ENCODE measurements at places on chromosomes 2 and 18.

- no peak for DNase-seq
Measured at GRCh38 chr2:173353556-173353955, 1.1 kb upstream of the CDCA7 start.

DNA sequence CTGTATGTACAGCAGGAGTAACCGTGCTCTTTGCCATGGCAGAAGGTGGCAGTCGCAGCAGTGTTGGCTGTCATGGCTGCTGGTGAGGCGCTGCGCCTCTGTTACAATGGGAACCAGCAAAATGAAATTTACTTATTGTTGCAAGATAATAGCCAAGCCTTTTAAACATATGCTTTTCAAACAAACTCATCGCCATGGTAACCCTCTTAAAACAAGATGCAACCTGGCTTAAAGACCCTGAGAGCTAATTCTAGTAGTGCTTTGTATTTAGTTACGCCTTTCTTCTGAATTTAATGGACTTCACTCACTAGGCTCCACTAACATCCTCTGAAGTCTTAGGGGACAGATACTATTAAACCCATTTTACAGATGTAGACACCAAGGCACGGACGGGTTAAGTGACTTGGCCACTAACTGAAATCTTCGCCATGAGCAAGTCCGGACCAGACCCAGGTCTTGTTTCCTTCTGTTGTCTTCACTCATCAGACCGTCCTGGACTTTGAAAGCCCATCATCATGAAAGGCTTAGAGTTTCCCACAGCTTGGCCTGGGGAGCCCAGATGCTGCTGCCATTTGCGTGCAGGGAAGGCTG lies 111.6 kb upstream of the ODC1 start:
- DNase-seq: no peak

DNA sequence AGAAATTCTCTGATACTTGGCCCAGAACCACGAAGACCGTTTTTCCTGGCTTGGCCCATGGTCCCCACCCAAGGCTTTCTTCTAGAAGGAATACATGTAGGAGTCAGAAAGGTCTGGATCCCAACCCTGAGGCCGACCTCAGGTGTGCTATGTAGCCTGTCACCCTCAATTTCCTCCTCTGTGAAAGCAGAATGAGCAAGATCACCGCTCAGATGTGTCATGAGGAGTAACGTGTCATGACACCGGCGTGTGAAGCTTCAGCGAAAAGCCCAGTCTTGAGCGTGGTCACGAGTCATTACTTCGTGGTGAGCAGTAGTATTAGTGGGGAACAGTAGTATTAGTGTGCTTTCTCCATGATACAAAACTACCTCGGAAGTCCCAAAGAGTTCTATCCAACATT lies 103.4 kb downstream of the ALPK2 start:
- no peak for DNase-seq

DNA sequence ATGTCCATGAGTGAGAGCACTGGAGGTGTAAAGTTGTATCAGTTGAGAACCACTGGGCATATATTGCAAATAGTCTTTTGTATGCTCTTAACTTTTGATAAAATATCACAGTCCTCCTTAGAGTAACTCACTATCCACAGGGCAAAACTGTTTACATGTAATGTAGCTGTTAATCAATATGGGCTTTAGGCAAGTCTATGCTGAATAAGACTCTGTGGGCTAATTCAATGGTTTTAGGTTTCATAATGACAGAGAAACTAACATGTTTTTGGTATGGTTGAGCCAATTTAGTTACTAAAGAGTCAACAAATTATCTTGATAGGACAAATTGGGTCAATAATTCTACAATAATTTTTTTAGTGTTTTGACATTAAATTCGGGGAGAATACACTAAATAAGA lies 1134.9 kb upstream of the FAM98A start:
- DNase-seq: no peak

DNA sequence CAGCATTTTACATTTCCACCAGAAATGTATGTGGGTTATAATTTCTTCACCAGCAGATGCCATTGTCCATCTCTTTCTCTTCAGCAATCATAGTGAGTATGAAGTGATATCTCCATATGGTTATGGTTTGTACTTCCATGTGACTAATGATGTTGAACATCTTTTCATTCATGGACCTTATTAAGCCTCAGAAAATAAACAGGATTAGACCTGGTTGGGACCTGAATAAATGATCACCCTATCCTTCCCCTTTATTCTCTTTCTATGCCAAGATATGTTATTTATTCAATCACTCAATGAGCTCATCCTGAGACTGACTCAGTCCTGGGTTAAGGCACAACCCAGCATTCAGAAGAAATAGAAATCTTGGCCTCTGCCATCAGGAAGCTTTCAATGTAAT lies 86.6 kb downstream of the ANTXR1 start:
- no peak for DNase-seq

DNA sequence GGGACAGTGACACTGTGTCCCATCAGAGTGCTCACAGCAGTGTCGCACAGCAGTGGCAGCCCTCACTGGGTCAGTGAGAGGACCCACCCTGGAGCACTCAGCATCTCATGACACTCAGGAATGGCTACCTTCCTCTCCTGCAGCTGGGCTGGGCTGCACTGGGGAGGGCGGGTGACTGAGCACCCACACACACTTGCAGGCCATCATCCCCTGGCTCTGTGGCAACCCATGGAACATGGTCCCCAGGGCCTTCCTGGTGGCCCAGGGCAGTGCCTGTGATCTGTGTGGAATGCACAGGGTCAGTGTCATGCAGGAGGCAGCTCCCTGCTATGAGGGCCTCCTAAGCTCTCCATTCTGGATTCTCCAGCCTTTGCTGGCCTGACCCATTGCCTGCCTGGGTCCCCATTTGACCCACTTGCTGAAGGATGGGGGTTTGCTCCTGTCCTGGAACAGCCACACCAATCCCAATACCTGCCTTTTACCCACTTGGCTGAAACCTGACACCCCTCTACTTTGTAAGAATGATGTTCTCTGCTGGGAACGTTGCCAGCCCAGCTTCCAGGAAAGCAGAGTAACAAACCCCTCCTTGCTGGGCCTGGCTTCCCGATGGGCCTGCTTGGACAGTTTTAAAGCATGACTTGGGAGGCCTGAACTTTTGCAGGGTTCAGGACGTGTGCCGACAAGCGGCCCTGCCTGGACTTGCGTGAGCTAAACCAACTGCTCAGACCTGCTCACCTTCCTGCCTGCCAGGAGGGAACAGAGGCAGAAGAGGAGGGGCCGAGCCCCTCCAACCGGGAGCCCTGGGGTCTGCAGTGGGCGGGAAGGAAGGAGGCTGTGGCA lies 13.7 kb downstream of the HS6ST1 start:
- no peak for DNase-seq

GRCh38 chr2:73235315-73236028 lies 1.4 kb downstream of the CCT7 start:
- no peak for DNase-seq

GRCh38 chr2:57890464-57890863 lies 156.1 kb upstream of the VRK2 start:
- no peak for DNase-seq

GRCh38 chr18:48345596-48345995 lies 63.6 kb downstream of the ZBTB7C start:
- no peak for DNase-seq

- peak; percentile 95 for DNase-seq
Measured at GRCh38 chr2:238420878-238421694, 5.6 kb upstream of the ASB1 start.

GRCh38 chr2:197673106-197673505 lies 2.3 kb downstream of the RFTN2 start:
- DNase-seq: no peak

DNA sequence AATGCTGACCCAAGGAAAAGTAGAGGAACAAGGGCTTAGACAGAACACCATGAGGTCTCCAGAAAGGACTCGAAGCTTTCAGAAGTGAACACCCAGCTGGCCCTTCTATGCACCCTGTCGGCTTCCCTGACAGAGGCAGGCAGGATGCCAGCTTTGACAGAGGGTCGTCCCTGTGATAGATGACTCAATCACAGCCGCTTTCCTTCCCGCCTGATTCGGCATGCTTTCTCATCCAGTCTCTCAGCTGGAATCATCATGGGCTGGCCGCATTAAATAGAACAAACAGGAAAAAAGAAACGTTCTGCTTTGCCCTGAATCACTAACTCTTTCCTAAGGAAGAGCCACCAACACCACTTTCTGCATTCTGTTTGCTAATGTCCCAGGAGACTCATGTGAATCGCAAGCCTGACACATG lies 140.3 kb upstream of the RAB12 start:
- DNase-seq: no peak

DNA sequence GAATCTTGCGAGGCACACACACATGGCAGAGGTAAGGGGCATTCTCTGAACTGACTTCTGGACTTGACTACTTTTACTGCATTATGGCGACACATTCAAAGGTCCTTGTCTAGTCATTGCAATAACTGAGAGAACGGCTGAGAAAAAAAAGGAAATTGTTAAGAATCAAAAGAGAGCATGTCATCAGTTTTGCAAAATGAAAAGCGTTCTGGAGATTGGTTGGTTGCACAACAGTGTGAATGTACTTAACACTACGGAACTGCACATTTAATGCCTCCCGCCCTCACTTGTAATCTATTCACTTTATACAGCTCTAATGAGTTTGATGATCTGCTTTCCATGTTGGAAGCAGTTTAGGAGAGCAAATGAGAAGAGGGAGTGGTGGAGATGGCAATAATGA lies 68.5 kb upstream of the NFU1 start:
- DNase-seq: no peak

DNA sequence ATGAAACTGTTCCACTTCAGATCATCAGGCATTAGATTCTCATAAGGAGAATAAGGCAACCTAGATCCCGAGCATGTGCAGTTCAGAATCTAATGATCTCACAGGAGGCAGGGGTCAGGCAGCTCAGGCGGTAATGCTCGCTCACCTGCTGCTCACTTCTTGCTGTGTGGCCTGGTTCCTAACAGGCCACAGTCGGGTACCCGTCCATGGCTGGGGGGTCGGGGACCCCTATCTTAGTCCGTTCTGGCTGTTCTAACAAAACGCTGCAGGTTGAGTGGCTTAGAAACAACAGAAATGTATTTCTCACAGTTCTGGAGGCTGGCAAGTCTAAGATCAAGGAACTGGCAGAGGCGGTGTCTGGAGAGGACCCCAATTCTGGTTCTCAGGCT lies 79.2 kb downstream of the ASB1 start:
- no peak for DNase-seq

- DNase-seq: no peak
Measured at GRCh38 chr2:152304836-152305235, 30.1 kb upstream of the FMNL2 start.

DNA sequence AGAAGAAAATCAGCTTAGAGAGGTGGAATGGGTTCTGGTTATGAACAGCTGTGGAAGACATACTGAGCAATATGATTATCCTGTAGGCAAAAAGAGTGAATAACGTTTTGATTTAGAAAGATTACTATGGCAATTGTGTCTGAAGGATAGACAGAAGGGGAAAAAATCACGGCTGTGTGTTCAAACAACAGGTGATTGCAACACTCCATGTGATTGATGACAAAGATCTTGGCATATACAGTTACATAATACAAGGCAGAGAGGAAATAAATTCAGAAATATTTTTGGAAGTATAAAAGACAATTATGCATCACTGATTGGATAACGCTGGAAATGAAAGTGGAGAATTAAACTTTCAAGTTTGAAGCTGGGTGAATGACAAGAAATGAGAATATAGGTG lies 58.5 kb upstream of the KCNJ3 start:
- DNase-seq: no peak

DNA sequence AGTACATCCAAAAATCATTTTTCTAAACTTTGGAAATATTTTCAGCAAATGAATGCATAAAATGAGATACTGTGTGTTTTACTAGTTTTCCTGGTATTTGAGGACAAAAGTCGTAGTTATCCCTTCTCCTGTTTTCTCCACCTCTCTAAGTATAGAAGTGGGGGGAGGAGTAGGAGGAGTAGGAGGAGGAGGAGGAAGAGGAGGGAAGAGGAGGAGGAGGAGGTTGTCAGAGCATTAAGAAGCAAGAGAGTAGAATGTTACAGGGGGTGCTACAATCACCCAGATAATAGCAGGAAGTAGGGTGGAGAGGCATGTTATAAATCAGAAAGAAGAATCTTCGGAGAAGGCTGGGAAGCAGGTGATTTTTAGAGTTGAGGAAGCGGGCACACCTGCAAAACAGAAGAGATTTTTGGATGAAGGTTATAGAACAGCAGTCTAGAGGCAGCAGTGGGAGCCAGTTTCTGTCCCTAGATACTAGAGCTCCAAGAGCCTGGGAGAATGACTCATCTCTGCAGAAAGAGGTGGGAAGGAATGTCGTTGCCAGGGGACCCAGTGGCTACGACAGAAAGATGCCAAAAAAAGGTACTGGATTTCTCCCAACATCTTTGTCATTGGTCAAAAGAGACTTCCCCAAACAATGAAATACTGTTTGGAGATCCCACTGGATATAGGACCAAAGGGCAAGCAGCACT lies 44.2 kb upstream of the AQP4 start:
- no peak for DNase-seq

- no peak for DNase-seq
Measured at GRCh38 chr2:203591642-203592041, 56.5 kb upstream of the RAPH1 start.

GRCh38 chr2:98917031-98917471 lies 19.0 kb downstream of the CRACDL start:
- DNase-seq: no peak

DNA sequence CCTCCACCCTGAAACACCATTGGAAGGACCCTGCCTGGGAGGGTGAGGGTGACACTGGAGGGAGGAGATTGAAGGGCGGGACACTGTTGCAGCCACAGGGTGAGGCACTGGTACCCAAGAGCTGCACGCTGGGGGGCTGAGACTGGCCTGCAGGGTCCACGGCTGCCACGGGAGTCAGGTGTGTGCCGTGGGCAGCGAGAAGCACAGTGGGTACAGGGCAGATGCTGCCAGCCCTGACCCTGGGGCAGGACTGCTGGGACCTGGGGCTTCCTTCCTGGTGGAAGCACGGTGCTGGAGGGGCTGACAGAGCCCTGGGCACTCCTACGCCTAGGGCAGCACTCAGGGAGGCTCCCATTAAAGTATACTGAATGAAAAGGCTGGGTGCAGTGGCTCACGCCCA lies 16.6 kb downstream of the CYS1 start:
- DNase-seq: no peak

GRCh38 chr2:3212984-3213383 lies 164.6 kb downstream of the EIPR1 start:
- no peak for DNase-seq

GRCh38 chr18:1498216-1498615 lies 593.5 kb downstream of the ADCYAP1 start:
- DNase-seq: no peak

- DNase-seq: peak; percentile 20
Measured at GRCh38 chr2:118784860-118785259, 62.6 kb downstream of the EN1 start.

DNA sequence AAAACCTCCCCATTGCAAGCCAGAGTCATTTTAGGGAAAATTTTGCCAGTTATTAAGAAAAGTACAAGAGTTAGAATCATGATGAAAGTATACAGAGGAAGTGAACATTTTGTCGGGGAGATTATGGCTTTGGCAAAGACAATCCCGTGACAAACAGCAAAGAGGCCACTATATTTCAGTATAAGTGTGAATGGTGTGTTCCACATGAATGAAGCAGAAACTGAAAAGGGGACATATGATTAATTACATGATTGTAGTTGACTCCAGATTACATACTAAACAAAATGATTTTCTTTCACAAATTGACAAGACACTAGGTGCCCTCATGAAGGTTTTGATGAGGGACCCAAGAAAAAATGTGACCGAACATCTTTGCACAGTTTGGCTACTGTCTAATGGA lies 42.0 kb downstream of the SP140 start:
- DNase-seq: no peak

Measured in K562 (cell line).